NCI-H2081 (cell line): ENCODE measurements at places on chromosomes 11 and 22.

DNA sequence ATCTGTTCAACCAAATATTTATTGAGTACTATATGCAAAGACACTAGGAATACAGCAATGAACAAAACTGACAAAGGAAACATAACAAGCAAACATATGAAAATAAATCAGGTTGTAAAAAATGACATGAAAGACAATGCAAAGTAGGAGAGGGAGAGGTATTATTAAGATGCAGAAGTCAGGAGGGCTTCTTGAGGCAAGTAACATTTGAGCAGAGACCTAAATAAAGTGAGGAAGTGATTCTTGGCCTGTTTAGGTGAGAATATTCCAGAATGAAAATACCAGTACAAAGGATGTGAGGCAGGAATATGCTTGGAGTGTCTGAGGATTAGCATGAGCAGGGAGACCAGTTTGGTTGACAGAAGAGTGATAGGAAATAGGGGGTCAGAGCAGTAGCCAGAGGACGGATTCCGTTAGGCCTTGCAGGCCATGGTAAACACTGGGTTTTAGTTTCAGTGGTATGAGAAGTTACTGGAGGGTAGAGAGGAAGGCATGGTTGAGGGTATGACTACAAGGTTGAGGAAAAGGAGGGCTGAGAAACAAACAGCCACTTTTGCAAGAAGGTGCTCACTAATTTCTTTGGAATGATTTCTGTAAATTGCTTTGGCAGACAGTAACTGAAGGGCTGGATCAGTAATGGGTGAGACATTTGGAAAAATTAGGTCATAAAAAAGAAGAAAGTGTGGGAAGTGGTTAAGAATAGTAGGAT, 191.9 kb downstream of the SWAP70 start:
- no peak for DNase-seq

- no peak for DNase-seq
Observed at GRCh38 chr11:38019072-38019775, 1421.2 kb upstream of the RAG2 start.

- peak; percentile 42 for DNase-seq
Observed at GRCh38 chr22:23128269-23129108, 13.3 kb downstream of the RSPH14 start.

GRCh38 chr11:86809561-86809960, 9.2 kb downstream of the PRSS23 start:
- DNase-seq: no peak

DNA sequence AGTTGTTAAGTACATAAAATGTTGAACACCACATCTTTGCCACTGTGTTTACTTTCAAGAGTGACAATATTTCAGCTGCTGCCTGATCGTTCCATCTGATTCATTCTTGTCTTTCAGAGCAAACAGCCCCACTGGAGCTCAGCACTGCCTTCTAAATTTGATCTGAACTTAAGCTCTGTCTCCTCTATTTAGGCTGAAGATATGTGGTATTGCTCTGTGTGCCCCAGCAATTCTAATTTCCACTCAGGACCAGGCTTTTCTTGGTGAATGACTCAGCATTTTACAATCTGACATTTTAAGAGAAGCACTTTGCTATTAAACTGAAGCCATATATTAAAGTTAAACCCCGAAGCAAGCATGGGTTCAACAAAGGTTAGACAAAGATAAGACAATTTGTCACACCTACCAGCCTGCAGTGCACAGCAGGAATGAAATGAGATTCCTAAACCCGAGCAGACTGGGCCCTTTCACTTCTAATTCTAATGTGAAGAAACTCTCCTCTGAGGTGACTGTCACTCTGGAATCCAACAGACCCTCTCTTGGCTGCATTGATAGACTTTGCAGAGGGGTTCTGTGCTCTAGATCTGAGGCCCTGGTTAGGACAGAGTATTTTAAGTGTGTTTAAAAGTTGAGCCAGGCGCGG, 41.7 kb upstream of the PLET1 start:
- no peak for DNase-seq

- DNase-seq: no peak
Observed at GRCh38 chr11:23789200-23789853, 707.5 kb upstream of the LUZP2 start.

- DNase-seq: peak; percentile 96
Observed at GRCh38 chr11:111334532-111335502, 36.5 kb downstream of the POU2AF3 start.

GRCh38 chr11:115530752-115531151, 26.5 kb upstream of the CADM1 start:
- no peak for DNase-seq

DNA sequence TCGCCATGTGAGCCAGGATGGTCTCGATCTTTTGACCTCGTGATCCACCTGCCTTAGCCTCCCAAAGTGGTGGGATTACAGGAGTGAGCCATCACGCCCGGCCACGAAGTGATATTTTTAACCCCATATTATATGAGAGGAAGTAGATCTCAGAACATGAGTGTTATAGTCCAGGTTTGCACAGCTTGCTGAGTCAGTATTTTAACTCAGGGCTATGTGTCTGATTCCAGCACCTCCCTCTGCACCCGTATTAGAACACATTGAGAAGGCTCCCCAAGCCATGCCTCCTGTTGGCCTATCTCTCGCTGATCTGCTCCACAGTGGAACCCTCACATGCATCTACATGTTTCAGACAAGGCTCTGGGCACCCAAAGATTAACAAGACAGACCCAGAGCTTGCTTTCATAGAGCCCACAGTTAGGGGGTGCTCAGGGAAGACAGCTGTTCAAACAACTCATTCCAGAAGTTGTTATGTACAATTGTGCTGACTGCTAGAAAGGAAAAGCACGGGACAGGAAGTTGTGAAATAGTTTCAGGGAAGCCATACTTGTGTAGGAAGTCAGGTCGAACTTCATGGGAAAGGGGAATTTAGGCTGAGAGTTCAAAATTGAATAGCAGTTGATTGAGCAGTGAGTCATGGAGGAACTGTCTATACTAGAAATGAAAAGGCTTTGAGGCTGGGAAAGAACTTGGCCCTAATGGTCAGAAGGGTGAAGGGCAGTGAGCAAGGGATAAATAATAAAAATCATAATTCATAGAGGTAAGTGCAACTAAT, 49.3 kb upstream of the CLPB start:
- DNase-seq: no peak

GRCh38 chr11:102564110-102564509, 33.6 kb upstream of the MMP7 start:
- no peak for DNase-seq
